ENCODE measurements at places on chromosomes 7 and 10.

- DNase-seq, result no peak
These were observed 173.6 kb upstream of the PRKCQ start for GRCh38 chr10:6753644-6754043.

DNA sequence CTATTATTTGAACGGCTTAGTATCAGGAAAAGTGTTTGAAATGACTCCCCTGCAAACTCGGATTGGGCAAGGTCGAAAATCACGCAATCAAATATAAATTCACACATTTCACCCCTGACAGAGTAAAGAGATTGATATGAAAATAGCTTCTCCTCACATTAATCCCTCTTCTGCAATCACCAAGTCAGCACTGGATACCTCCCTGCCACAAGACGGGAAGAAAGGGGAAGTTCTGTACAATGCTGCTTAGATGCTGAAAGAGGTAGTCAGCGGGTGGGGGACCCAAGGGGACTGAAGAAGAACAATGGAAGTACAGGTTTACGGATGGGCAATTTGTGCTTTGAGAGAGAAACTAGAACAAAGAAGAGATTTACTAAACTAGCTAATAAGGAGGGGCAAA lies 72.0 kb upstream of the ANK3 start:
- DNase-seq, result no peak

DNA sequence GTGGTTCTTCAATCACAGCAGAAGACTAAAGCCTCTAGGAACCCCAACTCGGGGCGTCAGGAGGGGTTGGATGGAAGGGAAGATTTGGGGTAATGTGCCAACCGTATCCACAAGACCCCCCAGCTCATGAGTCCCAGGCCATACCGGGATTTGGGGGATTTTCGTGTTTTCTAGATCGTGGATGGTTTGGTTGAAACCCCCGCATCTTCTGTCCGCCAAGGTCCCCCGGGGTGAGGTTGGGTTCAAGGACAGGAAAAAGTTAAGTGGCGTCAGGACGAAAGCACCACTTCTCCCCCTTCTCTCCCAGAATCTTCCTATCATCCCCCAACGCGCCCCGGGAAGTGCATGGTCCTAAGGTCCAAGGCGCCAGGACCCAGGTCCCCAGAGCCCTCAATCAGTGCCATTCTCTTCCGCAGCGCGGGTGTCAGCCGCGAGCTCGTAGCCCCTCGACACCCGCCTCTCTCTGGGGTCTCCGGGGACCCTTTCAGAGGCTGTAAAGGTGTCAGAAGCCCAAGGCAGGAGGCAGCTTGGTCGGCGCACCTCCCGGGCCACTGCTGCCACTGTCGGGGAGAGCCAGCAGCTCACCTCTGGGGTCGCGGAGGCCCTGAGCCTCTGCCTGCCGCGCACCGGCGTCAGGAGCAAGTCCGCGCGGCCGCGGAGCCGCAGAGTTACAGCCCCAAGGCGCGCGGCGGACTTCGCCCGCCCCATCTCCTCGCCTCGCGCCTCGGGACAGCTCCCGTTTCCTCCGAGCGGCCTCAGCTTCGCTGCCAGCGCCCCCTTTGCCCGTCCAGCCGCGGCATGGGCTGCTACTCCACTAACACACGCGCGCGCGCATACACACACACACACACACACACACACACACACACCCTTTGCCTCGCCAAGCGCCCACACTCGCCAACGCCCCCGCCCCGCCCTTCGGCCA lies 1.5 kb downstream of the MKX start:
- DNase-seq, result no peak

- no peak for DNase-seq
These were observed 11.8 kb upstream of the RRP12 start for GRCh38 chr10:97412891-97413304.

- no peak for DNase-seq
These were observed 18.5 kb upstream of the CFAP46 start for GRCh38 chr10:132960631-132961419.

- no peak for DNase-seq
These were observed 5.9 kb downstream of the COL26A1 start for GRCh38 chr7:101368422-101369165.

GRCh38 chr7:130831817-130832481 lies 97.9 kb upstream of the KLF14 start:
- no peak for DNase-seq

DNA sequence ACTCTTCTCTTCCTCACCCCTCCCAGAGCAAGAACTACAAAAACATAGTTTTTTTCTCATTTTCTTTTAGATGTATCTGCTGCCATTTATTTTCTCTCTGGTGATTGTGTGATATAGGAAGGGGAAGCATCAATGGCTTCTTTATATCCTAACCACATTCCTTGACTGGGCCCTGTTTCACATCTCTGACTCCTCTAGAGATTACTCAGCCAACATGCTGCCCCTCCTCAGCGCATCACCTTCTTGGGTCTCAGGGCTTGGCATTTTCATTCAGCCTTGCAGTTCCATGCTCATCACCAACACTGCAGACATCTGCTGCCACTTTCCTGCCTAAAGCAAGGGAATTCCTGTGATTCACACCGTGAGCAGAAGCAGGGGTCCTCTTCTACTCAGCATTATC lies 705.5 kb downstream of the AUTS2 start:
- DNase-seq, result no peak

DNA sequence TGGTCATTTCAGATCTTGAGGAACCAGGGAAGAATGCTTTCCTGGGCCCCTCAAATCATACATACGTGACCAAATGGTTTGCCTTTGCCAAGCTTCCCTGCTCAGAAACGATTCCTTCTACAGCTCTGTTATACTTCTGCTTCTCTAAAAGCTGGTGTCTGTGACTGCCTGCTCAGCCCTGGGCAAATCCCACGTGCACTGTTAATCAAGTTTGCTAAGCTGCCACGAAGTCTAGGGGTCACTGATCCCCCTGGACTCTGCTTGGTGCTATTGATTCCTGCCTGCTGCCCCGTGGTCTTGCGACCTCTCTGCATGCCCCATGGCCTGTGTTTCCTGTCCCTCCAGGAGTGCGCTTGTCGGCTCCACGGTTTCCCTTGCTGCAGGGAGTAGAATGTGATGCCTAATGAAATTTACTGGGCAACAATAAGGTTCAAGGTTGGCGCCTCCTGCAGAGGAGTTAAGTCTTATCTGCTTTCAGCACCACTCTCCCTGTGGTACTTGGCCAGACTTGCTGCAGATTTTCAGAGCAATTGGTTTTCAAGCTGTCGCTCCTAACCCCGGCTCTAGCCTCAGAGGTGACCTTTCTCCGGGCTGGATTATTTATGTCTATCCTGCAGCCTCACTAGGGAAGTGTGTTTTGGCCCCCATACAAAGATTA lies 201.6 kb upstream of the FZD8 start:
- DNase-seq, result no peak

DNA sequence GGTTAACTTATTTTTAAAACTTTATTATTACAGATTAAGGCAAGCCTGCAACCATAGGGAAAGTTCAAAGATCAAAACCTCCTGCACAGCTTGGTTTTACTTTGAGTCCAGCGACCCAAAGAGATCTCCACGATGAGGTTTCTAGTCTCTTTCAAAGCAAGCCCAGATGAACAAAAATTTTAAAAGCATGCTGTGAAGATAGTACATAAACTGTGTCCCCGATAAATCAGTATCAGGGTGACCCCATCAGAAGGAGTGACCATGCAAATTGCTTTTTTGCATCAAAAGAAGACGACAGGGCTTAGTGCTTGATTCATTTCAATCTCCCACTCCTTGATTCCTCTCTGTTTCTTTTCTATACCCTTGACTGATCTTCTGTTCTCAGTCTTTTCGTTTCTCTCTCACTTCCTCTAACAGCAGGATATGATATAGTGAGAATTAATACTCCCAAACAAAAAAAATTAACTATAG lies 16.0 kb upstream of the DNTT start:
- DNase-seq, result no peak

- DNase-seq, result peak; percentile 23
These were observed 150.5 kb upstream of the VKORC1L1 start for GRCh38 chr7:65722361-65722792.

DNA sequence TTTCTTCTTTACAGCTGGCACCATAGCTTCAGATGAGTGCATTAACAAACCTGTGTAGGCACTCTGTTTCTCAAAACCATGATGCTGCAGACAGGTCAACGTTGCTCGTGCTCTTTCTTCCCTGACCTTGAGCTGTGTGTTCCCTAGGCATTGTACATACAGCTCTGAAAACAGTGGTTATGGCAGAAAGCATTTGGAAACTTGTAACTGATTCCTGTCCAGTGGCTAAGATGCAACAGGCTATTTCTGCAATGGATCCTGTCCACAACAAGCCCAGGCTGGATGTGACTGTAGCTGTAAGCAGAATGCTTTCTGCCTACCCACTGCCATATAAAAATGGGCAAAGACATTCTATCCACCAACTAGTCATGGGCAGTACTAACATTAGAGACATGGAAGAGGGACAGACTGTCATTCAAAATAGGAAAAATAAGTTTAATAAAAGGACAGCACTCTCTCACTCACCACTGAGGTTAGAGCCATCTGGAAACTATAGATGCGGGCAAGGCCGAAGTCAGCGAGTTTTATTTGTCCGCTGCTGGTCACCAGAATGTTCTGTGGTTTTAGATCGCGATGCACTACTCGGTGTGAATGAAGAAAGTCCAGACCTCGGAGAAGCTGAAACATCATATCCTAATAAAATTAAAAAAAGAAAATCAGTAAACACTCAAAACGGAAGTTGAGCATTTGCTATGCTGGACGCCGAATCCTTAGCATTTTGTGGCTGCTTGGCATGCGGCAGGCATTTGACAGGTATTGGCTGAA lies 111.0 kb downstream of the CDK6 start:
- DNase-seq, result no peak

DNA sequence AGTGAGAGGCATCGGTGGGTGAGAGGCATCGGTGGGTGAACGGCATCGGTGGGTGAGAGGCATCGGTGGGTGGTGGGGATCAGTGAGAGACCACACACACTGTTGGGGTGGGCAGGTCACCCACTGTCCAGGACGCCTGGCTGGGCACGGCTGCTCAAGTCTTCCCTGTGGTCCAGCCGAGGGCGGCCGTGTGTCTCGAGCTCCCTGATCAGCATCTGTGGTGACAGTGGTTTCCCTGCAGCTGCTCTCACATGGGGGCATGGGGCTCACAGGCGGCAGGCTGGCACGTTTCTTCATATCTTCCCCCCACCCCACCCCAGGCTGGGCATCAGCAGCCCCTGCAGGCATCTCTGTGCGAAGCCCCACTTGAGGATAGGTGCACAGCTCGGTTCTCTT lies 78.2 kb downstream of the NKX6-2 start:
- DNase-seq, result no peak

DNA sequence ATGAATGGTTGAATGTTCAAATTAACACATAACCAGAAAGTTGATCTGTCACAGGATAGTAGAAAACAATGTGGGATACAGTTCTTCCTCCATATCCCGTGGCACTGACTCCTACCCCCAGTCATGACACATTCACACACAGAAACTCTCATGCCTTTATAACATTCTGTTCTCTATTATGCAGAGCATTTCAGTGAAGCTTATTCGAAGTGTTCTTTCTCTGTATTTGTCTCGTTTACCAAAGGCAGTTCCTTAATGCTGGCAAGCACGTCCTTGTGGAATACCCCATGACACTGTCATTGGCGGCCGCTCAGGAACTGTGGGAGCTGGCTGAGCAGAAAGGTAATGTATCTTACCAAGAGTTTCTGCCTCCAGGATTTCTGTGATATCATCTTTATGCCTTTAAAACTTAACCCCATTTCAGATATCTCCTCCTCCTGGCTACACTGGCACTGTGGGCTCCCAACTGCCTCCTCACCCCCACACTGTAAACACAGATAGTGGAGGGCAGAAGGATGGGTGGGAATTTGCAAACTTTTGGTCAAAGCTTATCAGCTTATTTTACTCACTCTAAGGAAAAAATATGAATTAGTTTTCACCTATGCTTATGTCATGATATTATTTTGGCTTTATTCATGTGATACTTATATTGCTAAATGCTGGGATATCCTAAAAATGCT lies 34.1 kb downstream of the BLVRA start:
- DNase-seq, result no peak

GRCh38 chr7:119555788-119556187 lies 717.2 kb upstream of the KCND2 start:
- no peak for DNase-seq

- no peak for DNase-seq
These were observed 51.8 kb downstream of the INPP5F start for GRCh38 chr10:119777686-119778085.

DNA sequence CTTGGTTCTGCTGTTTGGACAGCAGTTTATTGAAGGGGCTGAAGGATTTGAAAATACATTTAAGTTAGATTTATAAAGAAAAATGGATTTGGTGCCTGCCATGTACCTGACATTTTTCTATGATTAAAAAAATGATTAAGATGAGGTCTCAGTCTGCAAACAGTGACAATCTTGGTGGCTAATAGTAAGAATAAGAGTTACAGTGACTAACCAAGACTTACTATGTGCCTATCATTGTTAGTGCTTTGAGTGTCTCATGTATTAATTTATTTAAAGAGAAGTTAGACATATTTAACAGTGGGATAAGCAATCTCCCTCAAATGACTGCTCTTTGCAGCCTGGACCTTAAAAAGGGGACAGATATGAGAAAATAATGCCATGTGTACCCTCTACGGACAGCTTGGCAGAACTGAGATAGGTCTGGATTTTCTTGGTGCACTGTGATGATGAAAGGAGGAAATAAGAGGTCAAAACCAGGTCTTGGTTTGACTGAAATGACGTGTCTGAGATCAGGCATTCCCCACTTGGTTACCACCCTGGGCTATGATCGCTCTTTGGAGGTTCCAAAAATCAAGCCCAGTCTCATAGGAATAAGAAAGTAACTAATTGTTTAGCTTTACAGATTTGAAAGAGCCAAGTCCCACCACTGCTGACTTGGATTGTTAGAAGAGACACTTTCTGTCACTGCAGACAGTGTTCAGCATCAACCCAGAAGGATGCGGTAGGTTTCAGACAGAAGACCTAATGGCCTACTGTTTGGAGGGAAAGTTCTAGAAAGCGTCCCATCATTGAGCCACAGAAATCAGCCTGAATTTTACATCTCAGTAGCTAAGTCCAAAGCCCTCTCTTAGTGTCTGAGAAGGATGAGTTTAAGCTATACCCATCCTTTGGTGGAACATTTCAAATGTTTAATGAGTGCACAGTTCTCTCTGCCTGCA lies 2.1 kb downstream of the CASP7 start:
- DNase-seq, result no peak

DNA sequence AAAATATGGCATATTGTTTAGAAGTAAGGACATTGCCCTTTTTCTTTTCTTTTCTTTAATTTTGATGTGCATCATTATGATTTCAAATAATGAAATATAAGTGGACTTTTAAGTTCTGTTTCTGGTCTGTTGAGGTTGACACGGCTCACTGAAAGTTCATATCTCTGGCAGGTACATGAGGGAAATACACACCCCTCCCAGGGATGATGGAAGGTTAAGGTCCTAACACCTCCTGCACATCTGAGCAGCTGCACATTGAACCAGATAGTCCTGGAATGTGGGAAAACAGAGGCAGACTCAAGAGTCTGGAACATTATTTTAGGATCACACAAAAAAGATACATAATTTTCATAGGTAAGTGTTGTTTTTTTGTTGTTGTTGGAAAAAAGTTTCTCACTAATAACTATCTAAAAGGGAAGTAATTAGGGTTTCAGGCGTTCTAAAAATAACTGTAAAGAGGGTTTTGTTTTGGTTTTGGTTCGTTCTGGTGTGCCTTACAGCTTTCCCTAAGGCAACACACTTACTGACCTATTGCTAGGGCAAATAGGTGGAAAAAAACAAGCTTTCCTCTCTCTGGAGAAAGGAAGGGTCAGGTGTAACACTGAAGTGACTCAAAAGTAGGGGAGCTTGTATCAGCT lies 201.2 kb upstream of the PRKCQ start:
- no peak for DNase-seq
